ENCODE measurements at places on chromosomes 5 and 9. TPM values are rescaled to one million over a fixed set of nuclear protein-coding genes. Genes with fewer than 3 reads are reported as not detected.
A peak's percentile ranks its signal among the peaks of the same experiment; 100 is the strongest.

DNA sequence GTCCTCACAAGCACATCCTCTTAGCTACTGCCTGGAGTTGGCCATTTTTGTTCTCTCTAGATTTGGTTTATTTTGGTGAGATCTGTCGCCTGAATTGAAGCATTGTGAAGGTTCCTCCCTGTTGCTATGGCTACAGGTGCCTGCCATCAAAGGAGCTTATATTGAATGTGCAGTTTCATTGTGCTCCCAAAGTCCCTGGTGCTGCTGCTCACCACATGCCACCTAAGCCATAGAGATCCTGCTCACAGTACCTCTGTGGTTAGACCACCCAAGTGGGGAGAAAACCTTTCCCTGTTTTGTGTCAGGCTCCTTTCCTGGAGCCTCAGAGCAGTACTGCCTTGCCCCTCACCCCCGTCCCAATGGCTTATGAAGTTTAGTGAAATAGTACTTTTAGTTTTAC lies 383.4 kb downstream of the TMEM38B start:
- DNase-seq, result no peak

DNA sequence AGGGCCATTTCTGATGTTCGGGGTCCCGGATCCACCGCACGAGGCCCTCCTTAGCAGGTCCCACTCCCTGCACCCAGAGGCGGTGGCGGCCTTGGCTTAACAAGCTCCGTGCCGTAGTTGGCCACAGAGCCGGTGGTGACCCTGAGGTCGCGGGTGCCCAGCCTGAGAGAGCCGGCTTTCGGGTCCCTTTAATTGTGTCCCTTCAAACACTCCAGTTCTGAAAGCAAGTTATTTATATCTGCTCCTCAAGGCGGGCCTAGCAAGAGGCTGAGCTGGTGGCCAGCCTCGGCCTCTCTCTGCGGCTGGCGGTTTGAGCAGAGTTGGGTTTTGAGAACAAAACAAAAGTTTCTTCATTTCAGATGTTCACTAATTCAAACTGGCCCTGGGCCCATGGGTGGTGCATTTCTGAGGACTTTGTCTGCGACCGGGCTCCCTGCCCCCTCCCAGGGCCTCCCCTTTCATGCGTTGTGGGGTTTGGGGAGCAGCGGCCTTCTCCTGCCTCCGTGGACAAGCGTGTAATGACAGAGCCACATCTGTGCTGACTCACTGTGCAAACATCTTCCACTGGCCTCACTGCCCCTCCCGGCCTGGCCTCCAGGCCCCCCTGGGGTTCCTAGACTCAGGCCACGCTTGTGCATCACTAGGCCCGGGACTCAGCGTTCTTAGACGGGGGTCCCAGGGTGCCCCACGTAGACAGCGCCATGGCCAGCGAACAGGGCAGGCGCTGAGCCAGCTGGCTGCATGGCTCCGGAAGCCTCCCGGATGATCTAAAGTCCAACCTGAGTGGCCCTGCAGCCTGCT lies 49.4 kb upstream of the COL5A1 start:
- peak; percentile 79 for DNase-seq

- DNase-seq, result no peak
These were observed 9.3 kb downstream of the PBX3 start for GRCh38 chr9:125756518-125756917.

DNA sequence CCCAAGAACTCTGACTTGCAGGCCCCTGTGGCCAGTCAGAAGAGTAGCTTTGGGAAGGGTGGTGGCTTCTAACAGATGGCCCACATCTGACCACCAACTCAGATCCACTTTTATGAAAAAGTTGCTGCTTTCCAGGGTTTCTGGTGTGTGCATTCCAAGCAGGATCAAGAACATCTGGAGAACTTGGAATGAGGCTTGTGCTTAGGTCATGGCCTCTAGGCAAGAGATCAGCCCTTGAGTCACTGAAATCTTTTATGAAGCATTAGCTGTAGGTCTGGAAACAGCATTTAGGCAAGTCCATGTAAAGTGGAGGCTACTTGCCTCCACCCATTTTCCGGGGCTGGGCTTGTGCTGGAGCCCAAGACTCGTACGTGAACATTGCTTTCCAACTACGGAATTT lies 433.3 kb downstream of the SH3GL2 start:
- DNase-seq, result no peak

GRCh38 chr5:73415617-73416016 lies 33.0 kb downstream of the FOXD1 start:
- no peak for DNase-seq

- DNase-seq, result no peak
These were observed 370.0 kb downstream of the NDUFS4 start for GRCh38 chr5:53930457-53930856.

DNA sequence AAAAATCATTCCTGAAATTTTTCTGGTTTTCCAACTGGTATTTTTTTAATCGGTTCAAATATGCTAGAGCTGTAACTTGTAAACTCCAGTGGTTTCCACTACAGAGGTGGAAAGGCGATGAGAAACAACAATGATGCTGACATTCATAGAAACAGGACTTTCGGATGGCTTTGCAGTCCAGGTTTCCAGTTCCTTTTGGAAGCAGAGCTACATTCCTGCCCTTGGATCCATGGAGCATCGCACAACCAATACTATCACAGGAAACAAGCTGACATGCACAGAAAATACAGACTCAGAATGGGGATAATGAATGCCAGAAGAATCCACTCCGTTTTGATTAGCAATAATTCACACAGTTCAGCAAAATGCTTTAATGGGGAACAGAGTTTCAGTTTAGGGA lies 140.0 kb downstream of the EPB41L4A start:
- DNase-seq, result no peak

GRCh38 chr5:82439750-82440445 lies 161.7 kb upstream of the RPS23 start:
- DNase-seq, result no peak

DNA sequence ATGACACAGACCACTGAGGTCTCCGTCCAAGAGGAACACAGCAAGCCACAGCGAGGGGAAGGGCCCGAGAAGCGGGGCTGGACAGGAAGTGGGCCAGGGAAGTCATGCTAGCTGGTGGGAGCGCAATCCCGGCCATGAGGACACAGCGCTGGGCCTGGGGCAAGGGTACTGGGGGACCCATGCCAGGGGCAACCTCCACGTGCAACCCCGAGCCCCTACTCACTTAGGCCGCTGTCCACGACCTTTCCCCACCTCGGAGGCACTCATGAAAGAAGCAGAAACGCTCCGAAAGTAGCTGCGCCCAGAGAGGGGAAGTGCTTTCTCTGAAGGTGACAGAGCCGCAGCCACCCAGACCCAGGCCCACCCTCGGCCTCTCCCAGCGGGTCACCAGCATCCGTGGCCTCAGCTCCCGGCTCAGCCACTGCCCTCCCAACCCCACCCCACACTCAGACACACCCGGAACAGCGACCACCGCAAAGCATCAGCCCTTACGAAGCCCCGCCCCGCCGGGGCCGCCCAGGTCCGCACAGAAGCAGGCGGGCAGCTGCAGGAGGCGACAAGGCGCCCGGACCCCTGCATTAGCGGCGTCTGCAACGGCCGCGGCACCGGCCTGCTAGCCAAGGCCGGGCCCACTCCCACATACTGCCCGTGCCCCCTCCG lies 782 bp downstream of the BICD2 start:
- peak; percentile 66 for DNase-seq

DNA sequence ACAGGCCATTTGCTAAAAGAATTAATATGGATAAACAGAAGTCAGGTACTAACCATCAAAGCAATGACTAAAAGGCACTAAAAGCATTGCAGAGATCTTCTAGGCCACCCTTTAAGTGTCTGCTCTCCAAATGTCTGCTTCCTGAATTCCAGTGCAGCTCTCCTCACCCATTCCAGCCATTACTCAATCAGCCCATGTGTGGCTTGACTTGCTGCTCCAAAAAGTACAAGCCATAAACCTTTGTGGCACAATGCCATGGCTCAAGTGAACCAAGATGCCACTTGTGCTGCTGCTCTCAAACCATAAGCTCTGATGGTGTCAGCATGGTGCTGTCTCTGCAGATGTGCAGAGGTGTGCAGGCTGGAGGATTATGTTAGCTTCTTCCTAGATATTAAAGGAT lies 290.2 kb upstream of the POU5F2 start:
- DNase-seq, result no peak

Gene OR1J2
- total RNA-seq, result not detected

Gene MLANA
- total RNA-seq, result not detected

Gene ZNG1E
- 53.2 TPM for total RNA-seq

Gene TAF11L13
- total RNA-seq, result not detected
